ENCODE measurements at places on chromosomes 6 and 20.

DNA sequence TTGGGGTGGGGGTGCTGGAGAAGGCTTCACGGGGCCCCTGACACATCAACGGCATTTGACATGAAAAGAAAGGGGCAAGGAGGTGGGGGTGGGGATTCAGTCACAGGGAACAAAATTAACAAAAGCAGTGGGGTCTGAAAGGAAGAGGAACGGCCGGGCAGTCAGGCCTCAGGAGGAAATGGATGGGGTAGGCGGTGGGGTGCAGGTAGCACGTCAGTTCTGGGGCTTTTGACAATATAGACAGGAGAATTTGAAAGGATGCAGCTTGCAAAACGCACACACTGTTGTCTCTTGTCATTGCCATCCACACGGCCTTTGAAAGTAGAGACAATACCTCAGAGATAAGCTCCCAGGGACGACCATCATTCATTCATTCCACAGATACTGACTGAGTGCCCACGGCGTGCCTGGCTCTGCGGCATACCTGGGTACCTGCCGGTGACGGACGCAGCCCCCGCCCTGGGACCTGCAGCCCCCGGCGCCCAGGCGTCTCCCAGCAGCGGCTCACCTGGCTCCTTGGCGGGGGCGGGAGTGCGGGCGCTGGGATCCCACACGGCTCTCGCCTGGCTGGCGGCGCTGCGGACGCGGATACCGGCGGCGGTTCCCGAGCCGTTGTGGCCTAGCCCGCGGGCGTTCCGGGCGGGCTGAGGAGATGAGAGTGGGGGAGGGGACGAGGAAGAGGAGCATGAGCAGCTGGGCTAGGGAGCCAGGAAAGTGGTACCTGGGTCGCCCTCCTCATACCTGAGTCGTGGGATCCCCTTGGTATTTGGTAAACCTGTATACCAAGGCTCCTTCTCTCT is at the start of gene SLC26A8:
TSS of gene SLC26A8 (minus strand) at position 646 of the 800 bp plus-strand sequence. CDS start 4,934 bp downstream, outside the sequence.
- DNase-seq = no peak

GRCh38 chr20:5557123-5557522 is 193.1 kb upstream of the SHLD1 start:
- peak; percentile 47 for DNase-seq

DNA sequence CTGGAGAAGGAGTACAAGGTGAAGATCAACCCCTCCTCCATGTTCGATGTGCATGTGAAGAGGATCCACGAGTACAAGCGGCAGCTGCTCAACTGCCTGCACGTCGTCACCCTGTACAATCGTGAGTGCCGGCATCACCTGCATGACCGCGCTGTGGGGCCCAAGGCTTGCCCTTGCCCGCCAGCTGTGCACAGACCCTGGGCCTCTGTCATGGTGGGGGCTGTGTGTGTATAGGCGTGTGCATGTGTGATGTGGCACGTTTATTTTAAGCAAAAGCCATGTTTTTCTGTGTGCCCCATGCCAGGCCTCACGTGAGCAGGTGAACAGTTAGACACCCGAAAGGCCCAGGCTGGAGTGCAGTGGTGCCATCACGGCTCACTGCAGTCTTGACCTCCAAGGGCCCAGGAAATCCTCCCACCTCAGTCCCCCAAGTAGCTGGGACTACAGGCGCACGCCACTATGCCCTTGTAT is 36.3 kb downstream of the PYGB start:
- DNase-seq = no peak

DNA sequence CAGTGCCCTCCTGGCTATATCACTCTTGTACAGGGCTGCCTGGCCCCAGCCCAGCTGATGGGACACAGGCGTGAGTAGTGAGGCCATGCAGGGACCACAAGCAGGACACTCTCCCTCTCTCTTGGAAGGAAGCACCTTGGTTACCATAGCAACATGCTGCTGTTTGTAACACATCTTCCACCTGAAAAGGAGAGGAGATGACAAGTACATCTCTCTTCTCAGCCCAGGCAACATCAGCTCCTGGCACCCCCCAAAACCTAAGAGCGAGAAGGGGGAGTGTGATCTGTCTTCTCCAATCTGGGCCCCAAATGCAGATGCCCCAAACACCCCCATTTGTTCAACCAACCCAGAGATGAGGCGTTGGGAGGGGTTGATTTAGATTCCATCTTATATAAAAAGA is 49.9 kb downstream of the KCNB1 start:
- DNase-seq = no peak

GRCh38 chr6:166499350-166500163 is 86.9 kb downstream of the RAMACL start:
- DNase-seq = no peak

DNA sequence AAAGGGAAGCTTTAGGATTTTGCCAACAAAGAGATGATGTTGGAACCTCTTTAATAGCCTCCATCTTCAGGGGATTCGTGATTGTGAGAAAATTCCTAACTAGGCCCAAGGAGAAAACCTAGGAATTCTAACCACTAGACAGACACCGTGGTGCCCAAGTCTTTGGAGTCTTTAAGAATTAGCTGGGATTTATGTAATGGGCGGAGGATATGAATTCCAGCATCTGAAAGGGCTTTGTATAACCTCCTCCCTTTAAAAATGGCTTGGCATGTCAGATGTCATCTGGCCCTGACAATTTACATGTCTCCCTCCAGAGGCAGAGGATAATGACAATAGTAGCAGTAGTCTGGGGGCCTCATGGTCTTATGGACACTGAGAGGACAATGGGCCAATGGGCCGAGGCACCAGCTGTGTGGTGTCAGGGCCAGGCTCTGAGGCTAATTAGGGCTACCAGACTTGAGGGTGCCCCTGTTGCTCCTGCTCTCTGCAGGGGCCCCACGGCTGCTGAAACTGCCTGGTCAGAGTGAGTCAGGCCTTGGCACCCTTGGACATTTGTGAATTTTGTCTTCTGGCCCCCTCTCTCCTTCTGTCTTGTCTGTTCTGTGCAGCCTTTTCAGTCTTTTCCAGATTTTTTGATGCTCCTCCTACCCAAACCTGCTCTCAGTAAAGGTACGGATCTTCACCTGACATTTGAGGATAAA is 113.9 kb downstream of the EDN1 start:
- DNase-seq = no peak

DNA sequence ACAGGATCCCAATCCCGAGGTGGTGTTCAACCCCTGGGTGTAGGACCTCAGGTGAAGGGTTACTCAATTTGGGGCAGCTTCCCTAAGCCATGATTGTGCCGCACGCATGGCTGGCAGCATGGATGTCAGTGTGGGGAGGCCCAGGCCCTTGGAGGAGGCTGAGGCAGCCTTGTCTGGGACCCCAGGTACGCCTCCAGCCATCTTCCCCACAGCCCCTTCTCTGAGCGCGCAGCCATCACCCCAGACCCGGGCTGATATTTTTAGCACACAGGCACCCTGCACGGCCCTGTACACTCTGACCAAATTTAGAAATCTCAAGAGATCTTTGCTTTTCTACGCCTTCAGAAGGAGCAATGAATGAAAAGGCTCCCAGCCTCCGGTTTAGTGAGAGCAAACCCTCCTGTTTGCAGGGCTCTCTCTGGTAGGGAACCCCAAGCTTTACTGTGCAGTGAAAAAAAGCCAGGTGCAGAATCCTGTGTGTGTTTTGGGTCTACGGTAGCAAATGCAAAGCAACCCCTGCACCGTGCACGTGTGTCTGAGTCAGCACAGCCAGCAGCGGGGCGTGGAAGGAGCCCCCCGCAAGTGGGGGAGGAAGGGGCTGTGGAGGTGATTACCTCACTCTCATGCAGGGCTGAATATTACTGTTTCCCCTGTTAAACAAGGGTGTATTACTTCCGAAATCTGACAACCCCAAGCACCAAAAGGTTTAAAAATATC is 44.3 kb downstream of the CTCFL start:
- no peak for DNase-seq

DNA sequence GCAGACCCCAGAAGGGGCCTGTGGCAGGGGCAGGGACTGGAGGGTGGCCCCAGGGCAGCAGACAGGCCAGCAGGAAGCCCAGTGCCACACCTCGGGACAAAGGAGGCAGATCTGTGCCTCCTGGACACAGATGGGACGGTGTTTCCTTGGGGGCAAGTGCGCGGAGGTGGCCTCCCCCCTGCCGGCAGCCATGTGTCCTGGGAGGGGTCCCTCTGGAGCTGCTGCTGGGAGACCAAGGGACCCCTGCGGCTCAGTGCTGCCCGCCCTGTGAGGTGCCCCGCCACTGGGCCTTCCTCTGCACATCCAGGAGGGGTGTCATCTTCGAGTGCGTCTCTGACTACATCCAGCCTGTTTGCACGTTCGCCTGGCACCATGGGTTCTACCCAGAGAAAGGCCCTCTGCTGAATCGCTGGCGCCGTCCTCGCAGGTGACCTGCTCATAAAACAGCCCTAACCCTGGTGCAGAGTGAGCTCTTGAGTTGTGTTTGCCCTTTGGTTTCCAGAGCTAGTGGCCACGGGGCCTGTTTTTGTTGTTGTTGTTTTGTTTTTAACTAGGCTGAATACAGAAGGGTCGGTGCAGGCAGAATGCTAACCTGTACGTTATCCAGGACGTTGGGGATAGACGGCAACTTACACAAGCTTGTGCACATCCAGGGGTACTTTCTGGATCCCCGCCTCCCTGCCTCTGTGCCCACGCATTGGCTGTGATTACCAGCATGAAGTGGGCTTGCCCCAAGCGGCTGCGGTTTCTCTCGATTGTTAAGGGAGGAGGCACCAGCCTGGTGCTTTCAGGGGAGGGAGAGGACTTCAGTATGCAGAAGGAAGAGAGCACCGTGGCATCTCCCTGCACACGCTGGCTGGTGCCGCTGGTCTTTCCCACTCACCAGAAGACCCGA is 1.3 kb upstream of the KCNQ2 start:
- no peak for DNase-seq

- no peak for DNase-seq
These were observed 85.8 kb downstream of the DLL1 start for GRCh38 chr6:170205126-170205525.

- no peak for DNase-seq
These were observed 29.5 kb upstream of the ELOVL5 start for GRCh38 chr6:53378208-53378607.

GRCh38 chr6:125598422-125598821 is 151.0 kb upstream of the HEY2 start:
- no peak for DNase-seq

DNA sequence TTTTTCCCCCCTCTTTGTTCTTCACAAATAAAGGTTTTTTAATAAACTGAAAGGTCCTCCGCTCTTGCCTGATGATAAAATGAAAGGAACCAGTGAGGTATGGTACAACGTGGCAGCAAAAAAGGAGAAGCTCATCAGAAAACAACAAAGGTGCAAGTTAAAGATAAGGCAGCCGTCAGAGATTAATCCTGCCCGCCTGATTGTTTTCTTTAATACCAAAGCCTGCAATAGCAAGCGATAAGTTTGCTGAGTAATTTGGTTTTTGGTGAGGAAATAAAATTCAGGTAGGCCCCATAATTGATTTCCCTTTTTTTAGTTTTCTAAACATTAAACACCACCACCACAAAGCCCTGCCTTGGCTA is 177.9 kb downstream of the MBOAT1 start:
- no peak for DNase-seq

GRCh38 chr20:45366631-45367030 is 3.7 kb downstream of the SYS1 start:
- no peak for DNase-seq

DNA sequence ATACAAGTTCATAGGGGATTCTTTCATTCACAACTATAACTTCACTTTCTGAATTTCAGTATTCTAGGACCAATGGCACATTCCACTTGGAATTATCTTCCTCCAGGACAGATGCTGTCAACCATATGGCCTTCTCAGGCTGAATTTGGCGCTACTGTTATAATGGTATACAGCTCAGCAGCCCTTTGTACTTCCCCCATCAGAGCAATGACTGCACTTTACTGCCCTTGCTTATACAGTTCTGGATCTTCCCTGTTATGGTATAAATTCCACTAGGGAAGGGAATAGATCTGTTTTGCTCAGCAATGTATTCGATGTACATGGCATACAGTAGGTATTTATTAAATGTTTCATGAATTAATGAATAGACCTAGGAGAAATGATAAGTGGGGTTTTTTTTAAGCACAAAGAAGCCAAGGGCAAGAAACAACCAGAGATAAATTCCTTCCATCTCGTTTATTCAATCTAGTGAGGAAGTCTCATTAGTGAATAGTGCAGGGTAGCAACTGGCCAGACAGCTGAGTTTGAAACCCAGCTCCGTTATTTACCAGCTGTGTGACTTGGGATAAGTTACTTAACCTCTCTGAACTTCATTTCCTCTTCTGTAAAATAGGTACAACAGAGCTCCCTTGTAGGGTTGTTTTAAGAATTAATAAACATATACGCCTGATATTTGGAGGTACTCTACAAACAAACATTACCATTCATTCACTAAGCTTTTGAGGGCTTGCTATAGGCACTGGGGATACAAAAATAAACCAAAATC is 97.1 kb upstream of the PRDM1 start:
- DNase-seq = no peak

DNA sequence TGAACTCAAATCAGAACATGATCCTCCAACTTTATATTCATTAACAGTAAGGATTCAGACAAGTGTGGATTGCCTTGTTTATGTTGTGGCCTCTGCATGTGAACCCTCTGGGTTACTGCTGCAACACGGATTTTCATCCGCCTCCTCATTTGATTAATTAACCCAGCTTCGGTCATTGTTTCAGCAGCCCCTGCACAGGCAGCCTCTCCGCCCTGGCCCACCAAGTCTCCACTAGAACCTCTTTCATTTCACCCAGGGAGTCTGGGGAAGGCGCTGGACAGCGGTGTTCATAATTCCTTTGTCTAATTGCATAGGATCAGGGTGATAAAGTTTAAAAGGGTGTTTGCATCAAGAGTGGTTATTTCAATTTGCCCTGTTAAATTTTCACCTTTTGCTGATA is 15.7 kb downstream of the NKX2-2 start:
- DNase-seq = no peak

GRCh38 chr6:21244897-21245470 is 348.6 kb upstream of the SOX4 start:
- no peak for DNase-seq

GRCh38 chr20:17887331-17888030 is 81.1 kb downstream of the SNX5 start:
- DNase-seq = no peak

DNA sequence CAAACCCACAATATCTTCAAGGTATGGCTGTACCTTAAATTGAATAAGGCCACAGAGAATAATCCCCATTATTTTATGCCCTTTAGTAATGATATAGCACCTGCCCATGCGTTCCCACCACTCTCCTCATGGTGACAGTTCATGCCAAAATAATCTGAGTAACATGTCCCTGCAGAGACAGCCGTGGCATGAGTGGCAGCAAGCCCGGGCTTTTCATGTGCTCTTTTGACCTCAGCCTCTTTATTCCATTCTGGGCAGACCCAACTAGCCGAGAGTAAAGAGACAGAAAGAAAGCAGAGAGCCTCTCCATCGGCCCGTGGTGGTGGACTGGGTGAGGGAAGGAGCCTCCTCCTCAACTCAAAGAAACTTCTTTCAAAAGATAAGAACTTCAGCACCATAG is 19.9 kb upstream of the POPDC3 start:
- no peak for DNase-seq
